ENCODE measurements at places on chromosomes 1 and 21. TPM values are rescaled to one million over a fixed set of nuclear protein-coding genes. Genes with fewer than 3 reads are reported as not detected.

- DNase-seq = no peak
Observed at GRCh38 chr1:64584479-64584878, 114.5 kb downstream of the CACHD1 start.

Gene TCP10L
- total RNA-seq = not detected

GRCh38 chr1:240712014-240712731 is 100.2 kb upstream of the GREM2 start:
- no peak for DNase-seq

DNA sequence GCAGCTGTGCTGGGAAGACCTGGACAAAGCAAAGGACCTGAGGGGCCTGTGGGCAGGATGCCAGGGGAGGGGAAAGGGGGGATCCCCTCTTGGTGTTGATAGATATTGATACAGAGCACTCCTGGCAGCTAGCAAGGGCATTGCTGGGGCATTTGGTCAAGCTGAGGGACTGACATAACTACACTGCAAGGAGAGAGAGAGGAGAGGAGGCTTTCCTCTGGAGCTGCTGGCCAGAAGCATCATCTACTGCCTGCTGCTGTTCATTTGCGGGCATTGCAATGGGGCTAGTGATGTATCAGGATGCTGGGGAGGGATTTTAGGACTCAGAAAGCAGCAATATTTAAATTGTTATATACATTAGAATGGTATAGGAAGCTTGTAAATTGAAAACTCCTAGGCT is 142.0 kb downstream of the ZNF648 start:
- DNase-seq = no peak

GRCh38 chr1:11147197-11147770 is 41.9 kb upstream of the ANGPTL7 start:
- DNase-seq = no peak

- no peak for DNase-seq
Observed at GRCh38 chr1:6850537-6850936, 65.3 kb downstream of the CAMTA1 start.

DNA sequence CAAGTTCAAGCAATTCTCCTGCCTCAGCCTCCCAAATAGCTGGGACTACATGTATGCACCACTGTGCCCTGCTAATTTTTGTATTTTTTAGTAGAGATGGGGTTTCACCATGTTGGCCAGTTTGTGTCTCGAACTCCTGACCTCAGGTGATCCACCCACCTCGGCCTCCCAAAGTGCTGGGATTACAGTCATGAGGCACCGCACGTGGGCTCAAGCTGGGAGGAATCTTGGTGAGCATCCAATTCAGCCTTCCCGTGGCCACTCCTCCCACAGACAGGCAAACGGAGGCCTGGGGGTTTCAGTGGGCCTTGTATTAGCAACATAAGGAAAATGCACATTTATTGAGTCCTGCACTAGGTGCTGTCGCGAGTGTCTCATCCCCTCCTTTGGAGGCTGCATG is 24.5 kb upstream of the VWA5B1 start:
- DNase-seq = no peak

Data from A172 (cell line).